Hippocampal formation (tissue), 2 donors: ENCODE measurements at places on chromosomes 3 and 15.
A peak's percentile ranks its signal among the peaks of the same experiment; 100 is the strongest.

- no peak for DNase-seq
Measured at GRCh38 chr3:44077267-44077666, 164.4 kb upstream of the TOPAZ1 start.

- no peak for DNase-seq
Measured at GRCh38 chr3:12054245-12054644, 50.1 kb downstream of the SYN2 start.

- DNase-seq: no peak
Measured at GRCh38 chr15:60721707-60722106, 242.8 kb upstream of the ICE2 start.

DNA sequence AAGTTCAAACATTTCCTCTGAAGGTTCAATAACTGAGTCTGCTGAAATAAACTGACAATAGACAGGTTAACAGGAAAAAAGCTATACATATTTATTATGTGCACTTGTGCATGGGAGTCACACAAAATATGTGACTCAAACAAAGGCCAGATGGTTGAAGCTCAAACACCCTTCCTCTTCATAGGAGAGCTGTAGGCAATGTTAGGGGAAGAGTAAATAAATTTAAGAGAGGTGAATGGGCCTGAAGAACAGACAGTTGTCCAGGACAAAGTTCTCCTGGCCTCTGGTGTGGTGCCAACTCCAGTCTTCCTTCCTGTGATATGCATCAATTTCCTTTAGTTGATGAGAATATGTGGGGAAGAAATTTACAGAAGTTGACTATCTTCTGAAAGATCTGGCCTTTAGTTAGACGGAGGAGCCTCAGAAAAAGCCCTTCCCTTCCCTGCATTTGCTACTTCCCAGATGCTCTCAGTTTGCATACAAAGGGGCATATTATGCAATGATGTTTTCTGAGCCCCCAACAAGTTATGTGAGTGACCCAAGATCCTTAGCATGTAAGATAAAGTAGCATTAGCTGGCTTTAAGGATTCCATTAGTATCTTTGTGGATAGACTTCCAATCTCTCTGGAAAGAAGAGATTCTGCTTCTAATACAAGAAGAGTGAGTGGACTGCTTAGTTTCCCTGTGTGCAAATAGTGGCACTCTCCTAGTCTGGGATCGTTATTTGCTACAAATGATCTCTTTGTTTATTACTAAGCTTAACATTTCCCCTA is 96.4 kb upstream of the IGSF10 start:
- DNase-seq: no peak

DNA sequence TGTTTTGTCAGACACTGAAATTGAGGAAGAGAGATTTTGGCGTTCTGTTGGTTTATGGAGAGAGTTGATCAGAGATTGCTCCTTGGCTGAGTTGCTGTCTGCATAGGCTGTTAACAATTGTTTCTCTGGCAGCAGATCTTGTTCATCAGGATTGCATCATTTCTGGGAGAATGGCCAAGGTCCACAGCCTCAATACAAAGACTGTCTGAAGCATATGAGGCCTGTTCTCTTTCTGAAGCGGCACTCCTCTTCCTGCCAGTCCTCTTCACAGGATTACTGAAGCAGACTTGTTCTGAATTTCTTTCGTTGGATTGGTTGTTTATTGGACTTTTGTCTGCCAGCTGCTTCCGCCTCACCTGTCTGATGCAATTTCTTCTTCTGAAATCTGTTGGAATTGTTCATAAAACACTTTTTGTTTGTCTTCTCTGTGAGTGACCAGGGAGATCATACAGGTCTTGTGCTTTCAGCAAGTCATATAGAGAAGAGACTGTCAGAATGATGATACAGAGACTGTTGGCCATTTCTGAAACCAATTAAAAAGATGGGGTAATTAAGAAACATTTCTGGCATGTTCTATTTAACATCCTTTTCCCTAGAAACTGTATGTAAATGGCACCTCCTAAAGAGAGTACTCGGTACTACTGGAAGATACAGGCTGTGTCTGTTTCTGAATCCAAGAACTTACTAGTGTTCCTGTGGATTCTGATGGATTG is 25.5 kb downstream of the SETD5 start:
- DNase-seq: peak; percentile 99

DNA sequence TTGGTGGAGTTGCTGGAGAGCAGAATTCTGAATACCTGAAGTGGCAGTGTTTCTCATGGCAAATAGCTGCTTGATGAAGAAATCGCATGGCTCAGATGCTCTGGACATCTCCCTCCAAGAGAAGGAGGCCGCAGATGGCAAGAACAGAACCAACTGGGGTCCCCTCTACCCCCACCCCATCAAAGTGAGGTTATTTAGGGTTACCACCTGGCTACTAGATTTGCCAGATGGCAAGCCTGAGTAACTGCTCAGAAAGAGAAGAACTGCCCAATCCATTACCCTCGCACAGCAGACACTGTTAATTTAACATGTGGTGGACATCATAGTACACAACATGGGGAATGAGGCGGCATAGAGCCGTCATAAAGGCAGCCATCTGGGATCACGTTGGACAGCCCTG is 30.5 kb upstream of the LIPC start:
- no peak for DNase-seq

DNA sequence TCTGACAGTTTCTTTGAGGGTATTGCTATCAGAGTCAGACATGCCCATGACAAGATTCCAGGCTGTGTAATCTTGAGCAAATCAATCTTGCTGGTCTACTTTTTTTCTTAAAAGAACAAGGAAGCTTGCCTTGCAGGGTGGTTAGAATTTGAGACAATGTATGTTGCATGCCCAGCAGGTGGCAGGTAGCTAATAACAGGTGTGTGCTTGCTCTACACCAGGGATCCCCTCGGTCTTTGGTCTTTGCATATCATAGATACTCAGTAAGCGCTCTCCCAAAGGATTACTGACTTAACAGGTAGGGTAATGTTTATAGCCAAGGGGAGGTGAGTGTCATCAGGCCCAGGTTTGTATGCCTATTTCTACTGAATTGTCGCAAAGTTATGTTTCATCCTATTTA is 37.3 kb downstream of the CACNA1D start:
- no peak for DNase-seq
